Nucleus accumbens (tissue), 56 donors: ENCODE measurements at places on chromosomes 2 and 18.
A peak's percentile ranks its signal among the peaks of the same experiment; 100 is the strongest.

GRCh38 chr2:169895294-169895985, 68.2 kb downstream of the UBR3 start:
- no peak for DNase-seq

DNA sequence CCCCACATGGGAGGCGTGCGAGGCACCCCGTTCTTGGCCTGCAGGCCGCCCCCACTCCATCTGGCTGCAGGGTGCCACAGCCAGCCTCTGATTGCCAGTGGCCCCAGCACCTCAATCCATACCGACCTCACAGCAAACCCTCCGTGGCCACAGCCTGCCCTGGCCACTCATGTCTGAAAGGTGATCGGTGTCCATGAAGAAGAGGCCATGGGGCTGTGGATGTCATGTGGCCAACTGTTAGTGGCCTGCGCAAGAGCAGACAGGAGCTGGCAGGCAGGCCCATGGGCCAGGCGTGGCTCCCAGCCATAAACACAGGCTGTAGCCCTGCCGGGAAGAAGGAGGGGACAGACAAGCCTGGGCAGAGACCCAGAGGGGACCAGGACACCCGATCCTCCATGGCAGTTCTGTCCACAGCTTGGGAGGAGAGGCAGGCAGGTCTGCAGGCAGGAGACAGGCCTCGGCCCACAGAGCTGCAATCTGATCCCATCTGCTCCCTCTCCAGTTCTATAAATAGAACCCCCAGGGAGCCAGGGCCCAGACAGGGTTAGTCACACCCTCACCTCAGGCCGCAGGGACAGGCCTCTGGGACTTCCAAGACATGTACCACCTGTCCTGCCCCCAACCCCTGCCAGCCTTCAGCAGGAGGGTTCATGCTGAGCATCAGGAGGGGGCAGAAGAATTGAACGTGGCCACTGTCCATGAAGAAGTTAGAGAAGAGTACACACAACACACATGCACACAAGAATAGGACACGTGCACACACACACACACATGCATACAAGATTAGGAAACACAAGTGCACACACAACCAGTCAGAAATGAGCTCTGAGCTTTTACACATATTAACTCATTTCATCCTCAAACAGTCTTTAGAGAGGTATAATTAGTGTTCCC, 16.9 kb downstream of the STEAP3 start:
- peak; percentile 42 for DNase-seq

DNA sequence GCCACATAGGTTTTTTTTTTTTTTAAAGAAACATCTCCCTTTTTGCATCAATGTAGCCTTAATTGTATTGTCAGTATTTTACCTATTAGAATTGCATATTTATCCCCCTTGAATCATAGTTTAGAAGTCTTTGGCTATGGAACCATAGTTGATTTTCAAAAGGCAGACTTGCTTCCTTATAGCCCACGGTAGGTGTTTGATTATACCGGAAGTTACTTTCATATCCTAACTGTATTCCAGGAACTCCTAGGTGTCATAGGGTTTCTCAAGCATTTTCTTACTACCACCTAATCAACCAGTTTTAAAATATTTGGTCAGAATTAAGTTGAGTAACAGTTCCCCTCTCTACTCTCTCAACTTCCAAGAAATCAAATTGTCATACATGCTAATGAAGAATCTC, 86.6 kb upstream of the TSPYL6 start:
- no peak for DNase-seq

DNA sequence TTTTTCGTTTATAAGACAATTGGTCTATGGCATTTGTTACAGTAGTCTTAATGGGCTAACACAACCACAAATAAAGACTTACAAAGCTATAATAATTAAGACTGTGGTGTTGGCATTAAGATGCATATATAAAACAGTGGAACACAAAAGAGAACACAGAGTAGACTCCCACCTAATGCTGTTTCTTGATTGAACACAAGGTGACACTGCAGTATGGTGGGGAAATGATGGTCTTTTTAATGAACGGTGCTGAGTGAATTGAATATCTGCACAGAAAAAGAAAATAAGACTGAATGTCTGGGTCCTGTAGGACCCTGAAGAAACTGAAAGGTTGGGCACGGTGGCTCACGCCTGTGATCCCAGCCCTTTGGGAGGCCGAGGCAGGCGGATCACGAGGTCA, 1136.6 kb upstream of the NXPH2 start:
- DNase-seq: no peak
